ENCODE measurements at places on chromosomes 2 and 18.

DNA sequence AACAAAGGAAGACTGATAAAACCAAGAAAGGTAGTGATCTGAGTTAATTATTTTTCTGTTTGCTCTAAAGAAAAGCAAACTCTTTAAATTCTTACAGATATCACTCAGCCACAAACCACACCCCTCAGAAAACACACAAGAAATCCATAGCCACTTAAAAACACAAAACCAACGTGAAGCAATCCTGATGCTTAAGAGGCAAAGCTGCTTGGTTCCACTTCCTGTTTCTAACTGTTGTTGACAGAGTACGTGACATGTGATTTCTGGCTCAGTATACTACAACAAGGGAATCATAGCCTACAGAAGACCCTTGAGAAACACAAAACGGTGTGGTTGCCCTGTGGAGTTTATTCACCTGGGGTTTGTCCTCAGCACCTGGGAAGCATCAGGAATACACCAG is 240.9 kb upstream of the APCDD1 start:
- DNase-seq: no peak

DNA sequence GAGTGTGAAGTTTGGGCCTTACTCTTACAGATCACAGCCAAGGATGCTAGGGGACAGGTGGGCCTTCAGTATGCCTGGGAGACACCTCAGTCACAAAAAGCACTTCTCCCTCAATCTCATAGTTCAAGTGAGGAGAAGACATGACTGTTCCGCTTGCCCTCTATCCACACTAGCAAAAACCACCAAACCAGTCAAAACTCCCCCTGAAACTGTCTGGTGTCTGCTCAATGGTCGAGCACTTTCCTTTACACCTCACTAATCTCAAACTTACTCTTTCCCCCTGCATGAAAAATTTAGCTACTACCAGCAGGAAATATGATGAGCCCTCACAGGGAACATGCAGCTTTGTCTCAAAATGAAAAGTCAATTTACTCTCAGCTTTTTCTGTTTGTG is 232.2 kb downstream of the TRIB2 start:
- DNase-seq: no peak

GRCh38 chr18:78975699-78976335 is 3.8 kb upstream of the SALL3 start:
- no peak for DNase-seq

DNA sequence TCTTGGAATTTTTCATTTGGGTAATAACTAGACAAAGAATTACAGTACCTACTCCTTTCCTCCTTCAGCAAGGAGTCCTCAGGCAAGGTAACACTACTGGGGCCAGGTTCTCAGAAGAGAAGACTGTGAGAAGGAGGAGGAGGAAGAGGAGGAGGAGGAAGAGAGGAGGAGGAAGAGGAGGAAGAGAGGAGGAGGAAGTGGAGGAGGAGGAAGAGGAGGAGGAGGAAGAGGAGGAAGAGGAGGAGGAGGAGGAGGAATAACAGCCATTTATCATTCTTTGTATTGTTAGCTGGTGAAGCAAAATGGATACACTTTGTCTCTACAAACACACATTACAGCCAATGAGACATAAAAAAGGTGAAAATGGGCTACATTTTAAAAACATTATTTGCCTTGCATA is 32.9 kb upstream of the SLC25A52 start:
- DNase-seq: no peak

DNA sequence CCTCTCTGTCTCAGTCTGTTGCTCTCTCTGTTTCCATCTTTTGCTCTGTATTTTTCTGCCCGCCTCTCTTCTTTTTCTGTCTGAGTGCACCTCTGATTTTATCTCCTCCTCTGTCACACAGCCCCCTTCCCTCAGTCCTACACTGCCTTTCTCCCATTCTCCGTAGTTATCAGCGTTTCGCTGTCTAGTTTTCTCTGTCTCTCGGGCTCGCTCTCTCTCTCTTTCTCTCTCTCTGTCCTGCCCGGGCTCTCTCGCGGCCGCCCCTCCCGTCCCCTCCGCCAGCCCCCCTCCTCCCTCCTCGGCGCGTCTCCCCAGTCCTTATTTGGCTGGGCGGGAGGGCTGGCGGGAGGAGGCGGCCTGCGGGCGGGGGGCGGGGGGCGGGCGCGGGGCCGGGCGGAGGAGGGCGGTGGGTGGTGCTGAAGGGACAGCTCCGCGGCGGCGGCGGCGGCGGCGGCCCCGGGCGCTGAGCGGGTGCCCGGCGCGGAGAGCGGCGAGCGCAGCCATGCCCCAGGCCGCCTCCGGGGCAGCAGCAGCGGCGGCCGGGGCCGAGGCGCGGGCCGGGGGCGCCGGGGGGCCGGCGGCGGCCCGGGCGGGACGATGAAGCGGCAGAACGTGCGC is at the start of gene KCNK3:
Gene KCNK3, plus strand, starts transcription at position 444 of the 618 bp plus-strand sequence. Its CDS starts 154 bp downstream, at position 598.
- DNase-seq: no peak

DNA sequence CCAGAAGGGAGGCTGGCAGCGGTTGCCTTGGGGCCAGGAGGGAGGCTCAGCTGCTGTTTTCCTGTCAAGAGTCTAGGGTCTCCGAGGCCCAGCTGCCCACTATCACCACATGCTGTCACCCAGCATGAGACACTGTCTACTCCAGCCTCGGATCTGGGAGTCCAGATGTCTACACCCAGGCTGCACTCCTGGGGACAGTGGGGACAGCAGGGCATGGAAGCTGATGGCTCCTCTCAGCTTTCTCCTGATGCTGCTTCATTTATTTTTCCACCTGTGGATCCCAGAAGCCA is 134.0 kb downstream of the PTGR3 start:
- no peak for DNase-seq

All from fibroblast of the conjunctiva (primary cell).